ENCODE measurements at places on chromosomes 1 and 21.

DNA sequence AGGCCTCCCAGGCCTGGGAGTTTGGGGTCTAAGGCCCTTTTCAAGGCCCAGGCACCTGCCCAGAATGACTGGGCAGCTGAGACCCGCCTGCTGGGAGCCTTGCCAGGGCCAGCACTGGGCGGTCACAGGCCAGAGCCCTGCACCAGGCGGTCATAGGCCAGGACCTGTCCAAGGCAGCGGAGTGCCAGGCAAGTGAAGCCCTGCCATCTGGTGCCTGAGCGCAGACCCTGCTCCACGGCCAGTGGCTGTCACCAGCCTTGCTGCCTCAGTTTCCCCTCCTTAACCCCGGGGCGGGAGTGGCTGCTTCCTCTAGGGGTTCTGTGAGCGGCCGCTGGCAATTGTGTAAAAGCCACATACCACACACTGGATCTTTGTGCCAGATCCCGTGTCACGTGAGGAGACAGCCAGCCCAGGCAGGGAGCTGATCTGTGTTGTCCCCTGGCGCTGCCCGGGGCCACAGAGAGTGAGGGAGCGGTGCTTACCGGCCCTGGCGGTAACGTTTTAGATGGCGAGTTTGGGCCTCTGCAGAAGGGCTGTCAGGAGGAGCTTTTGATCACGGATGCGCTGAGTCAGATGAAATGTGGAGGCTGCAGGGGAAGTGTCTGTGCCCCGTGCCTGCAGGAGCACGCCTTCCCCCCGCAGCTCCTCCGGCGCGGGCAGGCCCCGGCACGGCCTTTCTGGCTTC is 4.6 kb downstream of the COL18A1 start:
- no peak for DNase-seq

DNA sequence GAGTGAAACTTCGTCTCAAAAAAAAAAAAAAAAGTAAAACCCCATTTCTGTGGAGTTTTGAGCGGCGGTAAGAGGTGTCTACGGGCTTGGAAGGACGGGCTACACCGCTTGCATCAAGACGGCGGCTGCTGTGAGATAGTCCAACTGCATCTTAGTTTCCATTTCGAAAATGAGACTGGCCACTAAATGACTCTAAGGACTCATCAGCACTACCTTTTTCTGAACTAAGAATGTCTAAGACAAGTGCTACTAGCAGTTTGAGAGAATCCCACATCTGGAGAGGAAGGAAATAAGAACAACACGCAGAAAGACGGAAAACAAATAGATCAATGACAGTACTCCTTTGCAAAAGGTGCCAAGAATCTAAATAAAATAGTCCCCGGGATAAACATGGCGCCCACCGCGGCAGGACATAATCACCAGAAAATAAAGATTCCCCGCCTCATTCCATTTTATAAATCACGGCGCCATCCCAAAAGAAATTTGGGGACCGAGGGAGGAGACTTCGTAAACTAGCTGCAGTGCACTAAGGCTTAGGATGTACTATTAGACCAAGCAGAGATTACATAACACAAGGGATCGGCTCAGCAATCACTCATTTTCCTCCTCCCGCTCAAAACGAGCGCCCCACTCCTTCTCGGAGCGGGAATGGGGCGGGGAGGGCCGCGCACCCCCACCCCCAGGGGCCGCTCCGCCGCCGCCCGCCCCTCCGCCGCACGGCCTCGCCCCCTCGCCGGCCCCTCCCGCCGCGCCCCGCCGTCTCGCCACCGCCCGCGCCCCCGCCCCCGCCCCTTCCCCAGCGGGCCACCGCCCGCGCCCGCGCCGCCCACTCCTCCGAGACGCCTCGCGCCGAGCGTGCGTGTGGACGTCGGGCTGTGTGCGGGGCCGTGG is 1.1 kb downstream of the POGZ start:
- peak; percentile 65 for DNase-seq

- no peak for DNase-seq
These were observed 110.8 kb downstream of the TSEN15 start for GRCh38 chr1:184162281-184162680.

GRCh38 chr1:6099297-6099696 is 53.6 kb downstream of the KCNAB2 start:
- no peak for DNase-seq

DNA sequence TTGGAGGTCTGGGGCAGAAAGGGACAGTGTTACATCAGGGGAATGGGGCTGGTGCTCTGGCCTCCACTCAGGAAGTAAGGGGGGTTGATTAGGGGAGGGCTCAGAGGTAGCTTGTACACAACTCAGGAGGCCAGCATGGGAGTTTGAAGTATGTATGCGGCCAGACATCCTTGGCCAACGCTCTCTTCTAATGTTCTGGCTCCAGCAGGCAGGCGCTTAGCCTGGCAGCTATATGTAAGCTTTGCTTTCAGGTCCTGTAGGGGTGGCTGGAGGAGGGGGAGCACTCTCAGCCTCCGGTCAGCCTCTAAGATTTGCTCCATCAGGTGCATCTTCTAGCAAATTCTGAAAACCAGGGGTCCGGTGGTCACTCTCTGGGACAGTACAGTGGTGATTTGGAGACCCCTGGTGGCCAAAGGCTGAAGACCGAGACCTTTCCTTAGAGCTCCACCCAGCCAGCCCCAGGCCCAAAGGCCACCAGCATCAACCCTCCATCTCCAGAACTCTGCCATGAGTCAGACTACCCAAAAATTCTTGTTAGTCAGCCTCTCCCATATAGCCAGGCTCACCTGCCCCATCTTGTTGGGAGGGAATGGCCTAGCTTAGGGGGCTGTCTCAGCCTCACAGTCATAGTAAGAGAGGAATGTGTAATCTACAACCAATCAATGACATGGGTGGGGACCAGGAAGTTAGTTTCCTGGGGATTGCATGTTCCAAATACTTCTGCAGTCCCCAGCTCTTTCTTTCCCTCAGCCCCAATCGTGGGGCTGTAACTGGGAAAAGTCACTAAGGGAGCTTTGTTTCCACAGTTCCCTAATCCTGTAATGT is 9.7 kb upstream of the COL8A2 start:
- no peak for DNase-seq

DNA sequence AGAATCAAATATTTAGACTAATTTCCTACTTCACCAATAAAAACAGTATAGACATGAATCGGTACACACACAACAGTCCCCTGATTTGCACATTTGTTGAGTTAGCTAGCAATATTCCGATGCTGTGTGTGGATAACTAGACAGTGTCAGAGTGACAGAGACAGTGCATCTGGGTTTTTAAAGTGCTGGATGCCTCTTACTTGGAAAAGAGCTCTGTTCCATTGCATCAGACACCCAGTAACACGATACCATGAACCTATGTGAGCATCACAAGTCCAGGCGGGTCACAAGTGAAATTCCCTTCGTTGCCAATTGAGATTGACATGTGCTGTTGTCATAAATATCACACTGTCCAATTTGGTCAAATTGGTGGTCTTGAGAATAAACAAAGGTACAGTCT is 82.0 kb upstream of the ESRRG start:
- no peak for DNase-seq

DNA sequence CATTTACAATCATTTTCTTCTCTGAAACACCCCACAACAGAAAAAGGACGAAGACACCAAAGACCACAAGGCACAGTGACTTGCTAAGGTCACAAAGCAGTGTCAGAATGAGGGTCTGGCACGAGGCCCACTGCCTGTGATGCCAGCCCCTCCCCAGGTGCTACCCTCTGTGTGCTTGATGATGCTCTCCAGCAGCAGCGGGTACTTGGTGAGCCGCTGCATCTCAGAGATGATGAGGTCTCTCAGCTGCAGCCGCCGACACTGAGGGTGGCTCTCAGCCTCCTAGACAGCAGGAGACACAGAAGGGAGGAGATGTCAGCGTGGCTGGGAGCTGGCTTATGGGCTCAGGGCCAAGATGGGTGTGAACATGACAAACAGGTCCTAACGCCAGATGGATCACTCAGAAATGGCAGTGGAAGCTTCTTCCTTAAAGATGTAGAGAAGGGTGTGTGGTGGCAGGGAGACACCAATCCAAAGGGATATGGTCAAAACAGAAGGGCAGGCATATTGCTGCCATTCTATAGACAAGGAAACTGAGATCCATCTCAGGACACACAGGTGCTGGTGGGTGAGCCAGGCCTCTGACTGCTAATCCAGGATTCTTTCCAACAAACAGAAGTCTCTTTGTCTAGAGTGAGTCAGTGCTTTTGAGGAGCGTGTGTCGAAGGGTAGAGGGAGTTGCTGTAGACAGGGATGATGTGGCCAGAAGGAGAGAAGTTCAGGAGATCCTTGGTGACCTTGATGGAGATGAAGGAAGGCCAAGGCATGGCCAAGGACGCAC is 25.6 kb downstream of the LRRC71 start:
- DNase-seq = no peak

DNA sequence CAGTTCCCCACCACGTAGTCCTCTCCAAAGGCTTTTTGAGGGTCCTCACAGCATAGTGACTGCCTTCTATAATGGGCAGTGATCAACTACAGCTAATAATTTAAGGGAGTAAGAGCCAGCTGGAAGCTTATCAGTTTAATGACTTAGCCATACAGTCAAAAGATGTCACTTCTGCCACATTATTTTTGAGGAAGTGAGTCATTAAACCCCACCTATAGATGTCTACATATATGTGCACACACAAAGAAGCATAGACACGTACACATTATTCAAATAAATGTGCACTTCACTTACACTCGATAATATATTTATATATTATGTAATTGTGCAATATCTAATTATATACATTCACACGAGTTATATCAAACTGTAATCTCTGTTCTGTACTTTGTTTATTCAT is 1704.7 kb downstream of the KCNT2 start:
- no peak for DNase-seq

GRCh38 chr1:47774986-47775834 is 222.0 kb downstream of the TRABD2B start:
- no peak for DNase-seq

- no peak for DNase-seq
These were observed 208.5 kb downstream of the DNAH14 start for GRCh38 chr1:225137976-225138375.

Measured in AG09309 (cell line).